ENCODE measurements at places on chromosomes 5 and 9.
A peak's percentile ranks its signal among the peaks of the same experiment; 100 is the strongest.

DNA sequence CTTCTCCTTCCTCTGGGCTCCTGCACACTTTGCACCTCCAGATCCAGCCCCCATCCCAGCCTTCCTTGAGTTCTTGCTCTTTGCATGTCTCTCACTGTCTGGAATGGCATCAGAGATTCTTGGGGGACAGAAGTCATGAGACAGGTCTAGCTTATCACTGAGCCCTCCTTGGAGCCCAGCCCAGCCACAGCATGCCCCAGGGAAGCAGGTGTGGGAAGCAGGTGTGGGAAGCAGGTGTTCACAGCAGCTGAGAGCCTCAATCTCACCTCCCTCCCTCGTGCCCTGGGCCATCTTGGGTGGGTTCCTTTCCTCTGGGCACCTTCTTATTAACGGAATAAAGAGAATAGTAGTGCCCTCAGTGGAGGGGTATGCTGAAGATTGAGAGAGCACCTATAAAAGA, 27.2 kb downstream of the SLC6A7 start:
- no peak for DNase-seq

- DNase-seq: no peak
These were observed 51.1 kb downstream of the ENC1 start for GRCh38 chr5:74589204-74590056.

DNA sequence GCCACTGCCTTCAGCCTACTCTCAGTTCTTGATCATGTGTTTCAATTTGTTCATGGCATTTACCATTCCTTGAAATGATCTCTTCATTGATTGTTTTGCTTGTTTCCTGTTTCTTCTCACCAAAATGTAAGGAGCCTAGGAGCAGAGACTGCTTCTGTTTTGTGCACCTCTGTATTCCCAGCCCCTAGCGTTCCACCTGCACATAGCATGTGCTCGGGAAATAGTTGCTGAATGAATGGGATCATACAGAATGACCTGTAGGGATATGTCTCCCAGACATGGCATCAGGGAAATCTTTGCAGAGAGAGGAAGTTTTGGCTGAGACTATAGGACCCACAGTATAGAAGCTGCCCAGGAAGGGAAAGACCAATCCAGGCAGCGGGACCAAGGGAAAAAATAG, 6.2 kb upstream of the CERCAM start:
- no peak for DNase-seq

- DNase-seq: no peak
These were observed 553.2 kb downstream of the DTWD2 start for GRCh38 chr5:118435131-118435530.

- DNase-seq: peak; percentile 13
These were observed 13.1 kb upstream of the STXBP1 start for GRCh38 chr9:127598839-127599549.

DNA sequence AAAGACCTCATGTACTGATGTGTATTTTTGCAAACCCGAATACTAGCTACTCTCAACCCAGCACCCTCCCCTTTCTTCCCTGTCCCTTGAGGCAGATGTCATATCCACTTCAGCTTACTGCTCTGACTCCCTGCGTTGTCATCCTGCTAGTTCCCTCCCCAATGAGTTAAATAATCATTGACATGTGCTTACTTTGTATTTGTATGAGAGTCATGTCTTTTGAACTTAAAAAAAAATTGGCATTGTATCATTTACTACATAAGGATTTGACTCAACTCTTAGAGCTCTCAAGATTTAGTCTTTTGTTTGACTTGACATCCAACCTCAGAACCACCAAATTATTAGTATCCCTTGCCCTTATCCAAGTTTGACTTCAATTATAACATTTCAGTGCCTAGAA, 219.7 kb upstream of the TUT7 start:
- no peak for DNase-seq

DNA sequence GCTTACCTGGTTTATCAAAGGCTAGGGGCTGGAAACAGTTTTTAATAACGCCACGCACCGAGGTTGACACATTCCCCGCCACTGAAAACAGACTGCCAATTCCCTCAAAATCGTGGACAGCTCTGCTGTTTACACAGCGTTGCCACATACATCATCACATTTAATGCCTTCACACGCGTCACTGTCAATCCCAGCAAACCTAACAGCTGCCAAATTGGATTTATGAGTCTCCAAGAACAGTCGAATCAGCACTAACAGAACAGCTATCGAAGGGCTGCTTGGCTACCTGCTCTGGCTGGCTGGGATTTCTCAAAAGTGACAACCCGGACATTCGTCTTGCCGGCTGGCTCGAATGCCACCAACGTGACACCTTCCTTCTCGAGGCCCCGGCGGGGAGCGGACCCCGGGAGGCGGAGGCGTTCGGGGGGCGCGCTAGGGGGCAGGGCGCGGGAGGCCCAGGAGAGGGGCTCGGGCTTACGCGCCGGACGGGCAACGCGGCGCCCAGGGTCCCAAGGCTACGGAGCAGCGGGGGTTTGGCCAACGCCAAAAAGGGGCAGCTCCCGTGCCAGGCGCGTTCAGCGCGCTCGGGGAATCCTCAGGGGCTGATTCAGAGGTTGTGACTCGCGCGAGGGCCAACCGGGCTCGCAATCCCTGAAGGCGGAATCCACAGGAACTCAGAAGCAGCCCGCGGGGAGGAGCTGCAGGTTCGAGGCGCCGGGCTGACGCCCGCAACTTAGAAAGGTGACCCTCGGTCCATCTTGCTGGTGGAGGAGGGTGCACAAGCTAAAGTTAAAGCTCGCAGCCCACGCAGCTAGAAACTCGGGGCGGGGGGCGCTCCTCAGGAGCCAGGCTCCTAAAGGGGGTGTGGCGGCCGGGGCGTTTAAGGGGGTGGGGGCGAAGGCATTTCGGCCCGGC, 1.2 kb downstream of the CDC14B start:
- peak; percentile 57 for DNase-seq

- DNase-seq: no peak
These were observed 45.7 kb upstream of the IPPK start for GRCh38 chr9:92715488-92716231.

GRCh38 chr9:134412298-134412711, 86.0 kb downstream of the RXRA start:
- no peak for DNase-seq

GRCh38 chr5:160159991-160160792, 40.9 kb upstream of the PWWP2A start:
- DNase-seq: peak; percentile 88

DNA sequence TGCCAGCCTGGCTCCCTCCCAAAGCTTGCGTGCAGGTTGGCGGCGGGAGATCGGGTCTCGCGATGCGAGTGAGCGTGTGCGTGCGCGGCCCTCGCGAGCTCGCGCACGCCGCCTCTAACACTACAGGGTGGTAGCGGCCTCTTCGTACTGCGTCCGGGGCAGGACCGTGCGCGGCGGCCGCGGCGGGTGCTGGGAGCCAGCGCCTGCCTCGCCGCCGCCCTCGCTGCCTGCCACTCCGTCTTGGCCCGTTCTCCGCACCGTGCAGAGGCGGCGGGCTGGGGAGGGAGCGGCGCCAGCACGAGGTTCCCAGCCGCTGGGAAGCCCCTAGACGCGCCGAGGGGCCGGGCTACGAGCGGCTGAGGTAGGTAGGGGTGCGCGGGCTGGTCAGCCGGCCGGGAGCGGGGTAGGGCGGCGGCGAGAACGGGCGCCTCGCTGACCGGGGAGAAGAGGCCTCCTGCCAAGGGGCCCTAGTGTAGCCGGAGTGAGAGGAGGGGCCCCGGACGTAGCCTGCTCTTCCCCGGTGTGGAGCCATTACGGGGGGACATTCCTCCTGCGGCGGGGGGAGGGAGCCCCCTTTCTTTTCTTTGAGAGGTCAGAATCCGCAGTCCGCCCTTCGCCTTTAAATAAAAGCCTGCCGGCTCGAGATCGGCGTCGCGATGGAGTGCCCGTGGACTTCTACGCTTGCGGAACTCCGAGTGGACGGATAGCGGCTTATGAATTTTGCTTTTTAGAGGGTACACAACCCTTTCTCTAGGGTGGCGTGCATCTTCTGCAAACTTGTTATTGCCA, at the start of gene C5orf24:
TSS of gene C5orf24 (plus strand) at position 117 of the 789 bp plus-strand sequence. CDS start 8,933 bp downstream, outside the sequence.
- peak; percentile 98 for DNase-seq

DNA sequence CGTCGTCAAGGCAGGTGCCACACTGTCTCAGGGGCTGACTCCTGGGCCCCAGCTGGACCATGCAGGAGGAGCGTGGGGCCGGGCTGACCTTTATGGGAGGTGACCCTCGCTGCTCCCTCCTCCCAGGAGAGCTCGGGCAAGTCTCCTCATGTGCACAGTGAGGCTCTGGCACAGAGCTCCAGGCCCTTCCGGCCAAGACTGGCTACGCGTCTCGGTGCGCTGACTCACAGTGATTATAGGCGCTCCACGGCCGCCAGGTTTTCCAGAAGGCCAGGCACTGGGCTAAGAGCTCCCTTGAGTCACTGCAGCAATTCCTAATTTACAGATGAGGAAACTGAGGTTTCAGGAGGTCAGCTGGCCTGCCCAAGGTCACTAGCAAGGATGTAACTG, 47.4 kb downstream of the VAV2 start:
- DNase-seq: peak; percentile 68

DNA sequence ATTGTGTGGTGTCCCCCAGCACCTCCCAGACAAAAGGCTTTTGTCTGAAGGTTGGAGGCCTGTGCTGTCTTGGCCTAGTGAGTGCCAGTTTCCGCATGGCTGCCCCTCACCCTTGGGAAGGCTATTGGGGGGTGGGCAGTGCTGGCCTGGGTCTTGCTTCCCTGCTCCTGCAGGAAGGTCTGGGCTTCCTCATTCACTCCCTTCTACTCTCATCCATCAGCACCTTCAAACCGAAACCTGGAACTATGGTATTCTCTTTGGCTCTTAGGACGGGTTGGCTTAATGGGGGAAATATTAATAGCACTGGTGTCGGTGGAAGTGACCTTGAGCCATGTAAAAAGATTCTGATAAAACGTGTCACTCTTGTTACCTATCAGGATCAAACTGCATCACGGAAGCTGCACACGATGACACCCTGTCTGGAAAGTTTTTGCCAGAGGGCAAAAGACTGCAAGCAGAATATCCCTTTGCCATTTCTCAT, 34.0 kb upstream of the GLRX start:
- DNase-seq: no peak

- DNase-seq: no peak
These were observed 43.0 kb downstream of the MARCHF3 start for GRCh38 chr5:126987271-126987899.

DNA sequence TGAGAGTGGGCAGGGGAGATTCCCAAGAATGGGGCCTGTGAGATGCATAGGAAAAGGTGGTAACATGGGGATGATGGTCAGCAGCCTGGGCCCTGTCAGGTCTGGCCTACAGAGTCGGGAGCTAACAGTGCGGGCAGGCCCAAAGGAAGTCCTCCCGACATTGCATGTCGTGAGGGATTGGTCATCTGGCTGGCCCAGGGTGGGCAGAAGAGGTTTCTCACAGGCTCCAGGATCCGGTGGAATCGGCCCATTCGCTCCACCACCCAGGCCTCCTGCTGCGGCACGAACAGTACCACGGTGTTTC, 514 bp downstream of the STOML2 start:
- peak; percentile 34 for DNase-seq

DNA sequence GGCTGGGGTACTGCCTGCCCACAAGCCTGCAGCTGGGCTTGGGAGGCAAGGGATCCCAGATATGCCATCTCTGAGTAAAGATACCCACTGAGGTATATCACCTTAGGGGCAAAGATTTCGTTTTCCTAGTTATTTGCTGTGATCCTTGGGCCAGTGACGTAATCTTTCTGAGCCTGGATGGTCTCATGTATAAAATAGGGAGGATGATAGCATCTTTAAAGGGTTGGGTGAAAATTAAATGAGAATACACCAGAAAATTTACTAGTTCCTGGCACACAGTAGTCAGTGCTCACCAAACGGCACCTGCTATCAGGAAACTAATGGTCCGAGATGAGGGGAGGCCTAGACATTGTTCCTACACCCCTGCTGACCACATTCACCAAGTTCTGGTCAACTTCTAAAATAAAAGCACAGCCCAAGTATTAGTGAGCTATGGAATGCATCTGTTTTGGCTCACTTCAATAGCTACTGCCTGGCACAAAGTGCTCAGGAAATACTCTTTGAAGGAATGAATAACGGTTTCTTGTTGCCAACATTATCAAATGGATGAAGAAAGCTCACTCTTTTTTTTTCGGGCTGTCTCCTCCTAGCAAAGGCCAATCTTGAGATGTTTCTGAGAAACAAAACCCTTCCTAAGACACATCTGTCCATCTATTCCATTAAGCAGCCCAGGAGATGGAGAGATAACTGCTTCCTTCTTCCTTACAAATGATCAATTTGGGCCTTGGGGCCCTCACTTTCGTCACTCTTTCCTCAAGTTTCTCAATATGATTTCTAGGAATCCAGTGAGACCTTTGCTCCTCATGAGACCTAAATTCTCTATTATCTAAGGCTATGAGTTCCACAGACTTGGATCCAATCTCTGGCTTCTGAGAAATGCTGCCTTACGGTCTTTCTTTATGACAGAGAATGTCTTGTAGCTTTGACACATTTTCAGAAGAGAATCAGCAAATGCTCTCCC, 98.2 kb downstream of the DPYSL3 start:
- no peak for DNase-seq

- DNase-seq: peak; percentile 67
These were observed 41.9 kb downstream of the TNFAIP8 start for GRCh38 chr5:119397518-119398380.

- no peak for DNase-seq
These were observed 491.0 kb upstream of the C9orf72 start for GRCh38 chr9:28064241-28064815.

DNA sequence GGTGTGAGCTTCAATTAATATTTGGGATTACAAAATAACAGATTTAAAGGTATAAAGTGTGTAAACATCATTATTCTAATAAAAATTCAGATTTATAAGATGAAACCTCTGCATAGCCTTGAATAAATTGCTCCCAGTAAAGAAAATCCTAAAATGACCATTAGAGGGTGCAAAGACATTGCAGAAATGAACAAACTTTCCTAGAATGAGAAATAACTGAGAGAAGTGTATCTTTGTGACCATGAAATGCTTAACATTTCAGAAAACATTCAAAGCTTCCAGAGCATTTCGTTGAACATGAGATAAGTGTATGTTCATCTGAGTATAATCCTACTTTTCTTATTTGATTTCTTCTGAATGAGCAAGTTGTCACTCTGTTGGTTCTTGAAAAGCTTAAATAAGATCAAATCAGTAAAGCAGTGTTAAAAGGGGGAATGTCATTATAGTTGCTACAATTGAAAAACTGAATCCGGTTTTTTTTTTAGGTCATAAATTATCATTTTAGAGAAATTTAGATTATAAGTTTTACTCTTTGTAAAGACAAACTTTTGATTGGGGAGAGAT, 24.7 kb upstream of the NUDT12 start:
- peak; percentile 74 for DNase-seq

DNA sequence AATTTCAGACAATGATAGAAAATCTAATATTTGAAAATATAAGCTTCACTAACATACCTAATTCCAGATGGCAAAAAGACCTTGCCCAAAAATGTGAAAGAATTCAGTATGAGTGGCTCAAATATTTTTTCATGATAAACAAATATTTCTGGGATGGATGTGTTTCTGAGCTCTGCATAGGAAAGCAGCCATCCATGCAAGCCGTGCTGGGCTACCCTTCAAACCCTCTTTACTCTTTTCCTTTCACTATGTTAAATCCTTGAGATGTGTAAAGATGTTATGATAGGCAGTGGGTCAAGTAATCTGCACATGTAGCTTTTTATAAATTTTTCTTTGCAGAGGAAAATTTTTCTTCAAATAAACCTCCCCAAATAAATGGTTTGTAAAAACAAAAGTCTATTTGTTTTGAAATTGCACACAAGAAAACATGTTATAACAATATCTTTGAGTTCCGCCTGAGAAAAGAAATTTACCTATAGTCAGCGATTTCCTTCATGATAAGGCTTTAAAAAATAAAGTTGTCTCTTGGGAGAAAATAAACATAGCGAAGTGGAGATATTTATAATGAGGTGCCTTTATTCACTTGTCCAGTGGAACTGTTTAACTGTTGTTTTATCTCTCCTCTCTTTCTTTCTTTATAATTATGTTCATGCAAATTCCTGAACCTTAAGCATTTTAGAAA, 154.3 kb upstream of the PITX1 start:
- no peak for DNase-seq

All from choroid plexus epithelial cell (primary cell).